ENCODE measurements at places on chromosomes 13 and 19.
A peak's percentile ranks its signal among the peaks of the same experiment; 100 is the strongest.

DNA sequence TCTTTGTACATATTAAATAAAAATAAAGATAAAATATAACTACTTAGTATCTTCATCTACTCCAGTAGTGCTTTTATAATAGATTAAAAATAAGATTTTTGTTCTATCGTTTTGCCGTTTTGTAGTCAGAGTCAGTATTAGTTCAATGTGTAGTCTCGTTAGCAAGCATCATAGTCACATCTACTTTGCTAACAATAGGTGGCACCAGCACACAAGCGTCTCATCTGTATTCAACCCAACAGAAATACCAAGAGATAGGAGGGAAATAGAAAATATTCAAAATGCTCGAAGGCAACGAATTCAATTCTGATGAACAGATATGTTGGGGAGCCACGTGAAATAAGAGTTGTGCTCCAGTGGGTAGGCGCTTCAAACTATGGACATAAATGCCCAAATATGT, 21.4 kb upstream of the MICU2 start:
- peak; percentile 72 for DNase-seq

DNA sequence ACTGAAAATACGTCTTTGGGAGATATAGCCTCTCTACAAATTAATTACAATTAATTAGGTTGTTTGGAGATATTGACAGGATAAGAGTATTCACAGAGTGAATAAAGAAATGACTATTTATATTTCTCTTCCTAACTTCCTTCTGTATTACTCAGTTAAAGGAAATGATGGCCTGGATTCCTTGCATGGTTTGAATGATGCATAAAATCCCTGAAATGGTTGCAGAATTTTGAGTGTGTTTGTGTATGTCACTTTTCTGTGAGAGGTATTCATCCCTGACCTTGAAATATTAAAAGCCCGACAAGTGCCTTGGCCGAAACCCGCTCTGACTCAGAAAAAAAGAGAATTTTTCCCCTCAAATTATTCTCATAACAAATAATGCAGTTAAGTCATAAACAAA, 90.0 kb downstream of the PDS5B start:
- no peak for DNase-seq

DNA sequence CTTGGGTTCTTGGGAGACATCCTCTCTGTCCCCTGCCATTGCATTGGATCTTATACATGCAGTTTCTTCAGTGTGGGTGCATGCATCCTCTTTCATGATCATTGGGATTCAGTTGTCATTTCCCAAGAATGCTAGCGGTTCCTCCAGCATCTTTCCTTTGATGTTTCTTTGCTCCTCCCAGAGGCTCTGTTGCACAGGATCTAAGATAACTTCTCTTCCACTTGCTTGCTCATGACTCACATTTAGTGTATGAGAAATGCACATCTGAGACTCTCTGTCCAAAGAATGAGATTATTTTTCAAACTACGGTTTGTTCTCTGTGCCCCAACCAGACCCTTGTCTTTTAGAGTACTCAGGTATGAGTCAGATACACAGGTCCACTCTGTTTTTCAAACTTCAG, 197.1 kb downstream of the NDFIP2 start:
- DNase-seq: no peak

DNA sequence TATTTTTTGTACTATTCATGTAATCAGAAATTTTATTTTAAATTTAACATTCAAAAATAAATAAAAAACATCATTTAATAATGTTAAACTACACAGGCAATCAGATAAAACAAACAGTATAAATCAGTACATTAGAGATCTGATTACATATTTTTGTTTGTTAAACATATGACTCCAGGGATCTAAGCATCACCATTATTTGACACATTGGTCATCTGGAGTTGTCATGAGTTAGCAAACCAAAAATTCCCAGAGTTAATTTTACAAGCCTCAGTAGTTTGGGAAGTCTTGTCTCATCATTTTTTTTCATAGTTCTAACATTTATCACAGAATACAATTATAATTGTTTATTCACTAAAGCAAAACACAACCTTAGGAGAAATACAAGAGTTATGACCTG, 770.8 kb upstream of the SLITRK6 start:
- no peak for DNase-seq

GRCh38 chr19:54351474-54351873, 12.5 kb upstream of the LILRA4 start:
- DNase-seq: no peak

DNA sequence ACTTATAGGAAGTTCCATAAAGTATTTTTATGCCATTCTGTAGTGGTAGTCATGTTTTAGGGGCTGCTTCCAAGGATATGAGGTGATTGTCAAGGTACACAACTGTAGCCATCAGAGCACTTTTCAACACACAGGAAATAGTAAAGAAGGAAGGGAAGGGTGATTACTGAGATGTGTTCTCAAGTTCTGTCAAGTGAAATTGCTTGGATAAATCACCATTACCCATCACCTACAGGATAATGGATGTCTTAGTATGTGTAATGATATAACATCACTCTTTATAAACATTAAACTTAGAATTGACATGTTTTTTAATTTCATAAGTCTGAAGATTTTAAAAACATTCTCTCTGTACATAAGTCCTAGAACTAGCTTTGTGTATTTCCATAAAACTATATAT, 487.9 kb downstream of the DCT start:
- DNase-seq: no peak

GRCh38 chr13:51678420-51678819, 94.2 kb downstream of the WDFY2 start:
- no peak for DNase-seq

GRCh38 chr19:41701401-41702075, 6.9 kb upstream of the CEACAM5 start:
- DNase-seq: peak; percentile 24

- DNase-seq: peak; percentile 34
Observed at GRCh38 chr19:51810223-51810622, 15.3 kb downstream of the FPR3 start.

GRCh38 chr19:28394725-28395124, 818.2 kb downstream of the UQCRFS1 start:
- DNase-seq: no peak

- DNase-seq: no peak
Observed at GRCh38 chr13:99469041-99469440, 32.2 kb upstream of the TM9SF2 start.

DNA sequence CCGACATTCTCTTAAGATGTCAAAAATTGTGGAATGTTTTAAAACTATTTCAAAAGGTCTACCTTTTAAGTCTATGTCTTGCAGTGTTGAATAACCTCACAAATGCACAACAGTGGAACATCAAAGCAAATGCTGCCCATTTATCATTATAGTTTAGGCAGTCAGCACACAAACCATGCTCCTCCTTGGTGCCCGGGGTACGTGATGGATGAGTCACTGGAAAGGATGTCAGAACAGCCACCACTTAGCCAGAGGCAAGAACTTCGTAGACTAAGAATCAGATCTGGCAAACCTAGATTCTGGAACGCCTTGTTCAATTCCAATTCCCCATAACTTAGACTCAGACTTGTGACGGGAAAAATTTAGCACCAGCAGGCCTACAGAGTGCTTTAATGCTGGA, 343.6 kb downstream of the FGF9 start:
- no peak for DNase-seq

DNA sequence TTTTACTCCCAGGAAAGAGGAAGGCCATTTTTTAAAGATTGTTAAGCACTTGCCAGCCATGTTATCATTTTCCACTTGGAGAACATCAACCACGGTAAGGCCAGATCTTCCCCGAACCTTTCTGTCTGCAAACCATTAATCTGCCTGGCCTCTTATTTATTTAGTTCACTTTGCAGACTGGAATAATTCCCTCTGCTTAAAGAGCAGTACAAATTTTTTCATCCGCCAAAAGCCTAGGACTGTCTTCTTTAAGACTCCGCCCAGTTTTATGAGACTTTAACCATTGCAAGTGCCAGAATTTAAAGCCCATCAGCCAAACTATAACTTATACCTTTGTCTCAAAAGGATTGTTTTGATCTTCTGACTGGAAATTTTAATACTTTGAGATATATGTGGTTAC, 426.3 kb downstream of the KCTD12 start:
- no peak for DNase-seq

GRCh38 chr13:28819046-28819730, 951 bp upstream of the MTUS2 start:
- no peak for DNase-seq

GRCh38 chr13:75391432-75392100, 90.4 kb downstream of the TBC1D4 start:
- no peak for DNase-seq

DNA sequence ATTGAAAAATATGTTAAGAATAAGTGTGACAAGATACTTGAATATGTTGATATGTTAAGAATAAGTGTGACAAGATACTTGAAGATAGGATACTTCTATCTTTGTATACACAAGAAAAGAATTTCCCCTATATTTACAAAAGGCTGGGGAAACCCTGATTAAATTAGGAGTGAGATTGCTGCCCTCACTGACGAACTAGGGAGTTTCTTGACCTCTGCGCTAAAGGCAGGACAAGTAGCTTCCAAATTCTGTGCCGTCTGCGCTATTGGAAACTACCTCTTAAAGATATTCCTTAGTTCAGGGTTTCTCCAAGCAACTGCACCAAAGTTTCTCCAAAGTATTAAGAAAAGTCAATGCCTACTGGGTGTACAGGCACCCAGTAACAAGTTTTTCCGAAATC, 730 bp downstream of the ZNF260 start:
- DNase-seq: no peak

DNA sequence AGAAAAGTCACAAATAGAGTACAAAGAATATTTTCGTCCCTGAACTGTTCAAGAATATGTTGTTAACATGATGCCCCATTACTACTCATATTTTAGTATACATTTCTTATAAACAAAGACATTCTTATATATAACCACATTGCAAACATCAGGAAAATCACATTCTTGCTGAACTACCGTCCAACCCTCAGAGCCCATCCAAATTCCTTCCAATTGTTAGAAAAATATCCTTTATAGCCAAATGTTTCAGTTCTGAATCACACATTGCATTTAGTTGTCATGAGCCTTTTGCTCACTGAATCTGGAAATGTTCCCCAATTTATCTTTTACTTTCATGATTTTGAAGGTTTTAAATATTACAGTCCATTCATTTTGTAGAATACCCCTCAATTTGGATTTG, 467.8 kb upstream of the ARGLU1 start:
- DNase-seq: no peak

- DNase-seq: no peak
Observed at GRCh38 chr19:56683116-56683515, 11.6 kb upstream of the ZNF835 start.

DNA sequence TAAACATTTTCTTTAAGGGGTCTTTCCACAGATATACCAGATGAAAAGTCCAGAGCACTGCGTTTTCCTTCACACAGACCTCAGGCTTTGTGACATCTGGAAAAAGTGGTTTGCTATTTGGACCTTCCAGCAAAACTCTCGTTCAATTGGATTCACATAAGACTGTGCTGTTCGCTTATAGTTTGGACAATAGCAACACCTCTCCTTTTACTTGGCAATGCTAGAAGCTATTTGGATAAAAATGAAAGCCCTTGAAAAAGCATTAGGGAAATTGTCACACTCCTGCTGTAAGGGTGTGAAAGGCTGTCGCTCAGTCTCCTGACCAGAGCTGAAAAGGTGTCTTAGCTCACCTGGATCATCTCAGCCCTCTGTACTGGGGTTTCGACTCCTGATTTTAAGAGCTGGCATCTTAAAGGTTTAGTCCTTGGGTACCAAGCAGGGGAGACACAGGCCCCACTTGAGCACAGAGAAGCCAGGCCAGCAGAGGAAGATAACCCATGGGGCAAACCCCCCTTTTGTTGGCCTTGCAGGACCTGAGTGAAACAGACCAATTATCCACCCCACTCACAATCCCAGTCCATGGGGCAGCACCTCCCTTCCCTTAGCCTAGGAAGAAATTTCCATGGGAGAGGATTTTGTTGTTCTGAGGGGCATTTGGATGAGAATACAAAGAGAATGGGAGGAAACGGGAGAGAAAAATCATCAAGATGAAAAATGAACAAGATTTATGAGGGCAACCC, 257.6 kb downstream of the DLEU7 start:
- no peak for DNase-seq

GRCh38 chr13:52455677-52456041, 381 bp downstream of the CKAP2 start:
- peak; percentile 51 for DNase-seq

- DNase-seq: peak; percentile 52
Observed at GRCh38 chr19:57434386-57435061, 601 bp upstream of the ZNF749 start.

DNA sequence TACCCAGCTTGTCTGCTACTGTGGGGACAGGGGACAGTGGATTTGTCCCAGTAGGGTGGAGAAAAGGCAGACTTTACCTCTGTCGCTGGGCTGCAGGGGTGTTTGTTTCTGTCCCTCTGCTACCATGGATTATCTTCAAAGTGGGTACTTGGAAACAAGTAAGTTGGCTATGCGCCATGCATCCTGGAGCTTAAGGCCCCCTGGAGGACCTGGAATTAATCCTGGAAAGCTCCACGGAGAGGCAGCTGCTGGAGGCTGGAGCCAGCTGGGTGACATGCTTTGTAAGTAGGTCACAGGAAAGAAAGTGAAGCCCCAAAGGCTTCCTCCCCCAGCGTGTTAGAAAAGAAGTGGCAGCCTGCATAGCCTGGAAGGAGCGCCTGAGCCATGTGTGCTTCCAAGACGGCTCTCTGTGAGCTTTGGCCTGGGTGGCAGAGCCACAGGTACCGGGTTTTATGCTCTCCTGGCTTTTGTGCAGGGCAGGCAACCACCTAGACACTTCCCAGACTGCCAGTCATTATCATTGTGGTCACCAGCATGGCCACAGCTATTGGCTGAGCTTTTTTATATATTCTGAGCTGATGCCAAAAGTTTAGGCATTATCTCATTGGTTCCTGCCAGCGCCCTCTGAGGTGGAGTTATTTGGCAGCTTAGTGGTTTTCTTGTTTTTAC, 9.5 kb downstream of the B3GLCT start:
- no peak for DNase-seq

DNA sequence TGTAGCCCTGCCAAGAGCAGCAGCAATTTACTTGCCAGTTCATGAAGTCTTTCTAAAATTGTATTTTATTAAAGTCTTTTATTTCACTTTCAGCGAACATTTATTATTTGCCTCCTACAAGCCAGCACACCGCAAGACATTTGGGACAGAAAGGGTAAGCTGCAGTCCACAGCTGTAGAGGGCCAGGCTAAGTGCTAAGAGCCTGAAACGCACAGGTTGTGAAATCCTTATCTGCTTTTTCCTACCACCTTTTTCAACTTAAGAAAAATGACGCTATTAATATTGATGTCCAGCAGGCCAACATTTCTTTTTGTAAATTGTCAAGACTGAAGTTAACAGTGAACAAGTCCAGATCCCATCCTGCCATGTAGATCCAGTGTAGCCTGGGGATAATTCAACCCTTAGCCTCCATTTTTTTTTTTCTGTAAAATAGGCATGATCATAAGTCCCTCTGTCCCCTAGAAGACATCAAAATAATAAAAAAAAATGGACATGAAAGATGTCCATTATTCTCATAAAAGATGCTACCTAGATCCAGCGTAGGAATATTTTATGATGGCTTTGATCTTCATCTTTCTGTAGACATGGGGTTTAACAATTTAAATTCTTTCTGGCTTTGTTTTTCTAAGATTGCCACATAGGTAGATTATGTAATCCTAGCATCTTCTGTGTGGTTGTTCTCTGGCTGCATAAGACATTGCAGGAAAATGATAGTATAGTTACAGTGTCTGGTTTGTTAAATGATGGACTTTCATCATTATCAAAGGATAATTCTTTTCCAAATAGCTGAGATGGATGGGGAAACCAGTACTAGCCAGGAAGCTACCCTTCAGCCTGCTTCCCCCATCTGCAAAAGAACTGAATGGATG, 128.4 kb downstream of the SHISA2 start:
- no peak for DNase-seq
